Glomerular endothelial cell (primary cell): ENCODE measurements at places on chromosomes 13 and 19. TPM values are rescaled to one million over a fixed set of nuclear protein-coding genes. Genes with fewer than 3 reads are reported as not detected.

Gene USP12
- 25.1 and 30.9 TPM in 2 replicates for total RNA-seq

Gene TSHZ3
- 5.9 and 11.1 TPM in 2 replicates for total RNA-seq

Gene TBXA2R
- total RNA-seq = 1.9 and 2.7 TPM in 2 replicates

Gene RBM26
- total RNA-seq = 23.2 and 30.7 TPM in 2 replicates

Gene ANGPTL8
- total RNA-seq = not detected in 2 replicates
